ENCODE measurements at places on chromosomes 2 and 18. TPM values are rescaled to one million over a fixed set of nuclear protein-coding genes. Genes with fewer than 3 reads are reported as not detected.

- no peak for DNase-seq
Observed at GRCh38 chr2:23312996-23313606, 71.9 kb upstream of the KLHL29 start.

- DNase-seq = no peak
Observed at GRCh38 chr2:56209701-56210100, 25.9 kb downstream of the CCDC85A start.

Gene RHOB
- 161 TPM for total RNA-seq

- no peak for DNase-seq
Observed at GRCh38 chr2:19854596-19855541, 46.9 kb downstream of the TTC32 start.

Gene DYNAP
- not detected for total RNA-seq

DNA sequence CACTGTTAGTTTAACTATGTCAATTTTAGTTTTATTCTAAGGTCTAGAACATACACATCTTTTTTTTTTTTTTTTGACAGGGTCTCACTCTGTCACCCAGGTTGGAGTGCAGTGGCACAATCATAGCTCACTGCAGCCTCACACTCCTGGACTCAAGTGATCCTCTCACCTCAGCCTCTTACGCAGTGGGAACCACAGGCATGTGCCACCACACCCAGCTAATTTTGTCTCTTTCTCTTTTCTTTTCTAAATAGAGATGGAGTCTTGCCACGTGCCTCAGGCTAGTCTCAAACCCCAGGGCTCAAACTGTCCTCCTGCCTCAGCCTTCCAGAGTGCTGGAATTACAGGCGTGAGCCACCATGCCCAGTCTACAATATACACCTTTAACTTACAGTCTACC is 69.5 kb upstream of the CHRNA1 start:
- DNase-seq = no peak

Gene ACTR3
- 251 TPM for total RNA-seq

Gene TRIB2
- 79.6 TPM for total RNA-seq

Gene SPEG
- total RNA-seq = 26.4 TPM

GRCh38 chr18:8107426-8107825 is 501.8 kb upstream of the RAB12 start:
- DNase-seq = peak; percentile 70

DNA sequence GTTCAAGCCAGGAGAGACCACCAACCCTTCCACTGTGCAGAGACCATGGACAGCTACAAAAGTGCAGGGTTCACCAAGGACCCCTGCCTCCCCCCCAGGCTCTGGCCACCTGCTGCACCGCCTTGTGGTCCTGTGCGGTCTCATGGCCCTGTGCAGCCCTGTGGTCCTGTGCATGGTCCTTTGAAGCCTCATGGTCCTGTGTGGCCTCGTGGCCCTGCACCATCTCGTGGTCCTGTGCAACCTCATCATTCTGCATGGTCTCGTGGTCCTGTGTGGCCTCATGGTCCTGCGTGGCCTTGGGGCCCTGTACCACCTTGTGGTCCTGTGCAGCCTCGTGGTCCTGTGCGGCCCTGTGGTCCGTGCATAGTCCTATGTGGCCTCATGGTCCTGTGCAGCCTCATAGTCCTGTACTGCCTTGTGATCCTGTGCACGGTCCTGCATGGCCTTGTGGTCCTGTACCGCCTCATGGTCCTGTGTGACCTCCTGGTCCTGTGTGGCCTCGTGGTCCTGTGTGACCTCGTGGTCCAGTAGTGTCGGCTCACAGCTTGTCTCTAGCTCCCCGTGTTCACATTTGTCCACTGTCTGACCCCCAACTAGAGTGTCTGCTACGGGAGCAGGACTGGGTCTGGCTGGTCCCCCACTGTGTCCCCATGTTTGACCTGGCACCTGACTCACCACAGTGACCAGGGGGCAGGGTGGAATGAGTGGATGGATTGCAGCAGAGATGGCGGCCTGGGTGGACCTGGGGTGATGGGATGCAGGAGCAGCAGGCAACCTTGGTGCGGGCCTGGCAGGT is 20.0 kb upstream of the OTOS start:
- peak; percentile 22 for DNase-seq

DNA sequence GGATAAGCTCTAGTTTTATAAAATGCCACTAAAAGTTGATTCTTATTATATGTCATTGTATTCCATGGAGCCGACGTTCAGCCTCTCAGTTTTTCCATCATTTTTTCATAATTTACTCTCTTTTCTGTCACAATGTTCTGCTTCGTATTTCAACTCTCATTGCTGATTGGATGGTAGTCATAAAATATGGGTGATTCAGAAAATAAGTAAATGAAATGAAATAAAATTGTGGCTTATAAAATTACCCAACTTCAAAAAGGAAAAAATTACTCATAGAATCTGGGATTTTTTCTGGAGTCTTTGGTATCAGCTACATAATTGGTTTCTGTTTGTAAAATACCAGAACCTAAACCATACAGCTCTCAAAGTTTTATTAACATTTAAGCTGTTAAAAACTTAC is 139.7 kb upstream of the ITGA4 start:
- no peak for DNase-seq

DNA sequence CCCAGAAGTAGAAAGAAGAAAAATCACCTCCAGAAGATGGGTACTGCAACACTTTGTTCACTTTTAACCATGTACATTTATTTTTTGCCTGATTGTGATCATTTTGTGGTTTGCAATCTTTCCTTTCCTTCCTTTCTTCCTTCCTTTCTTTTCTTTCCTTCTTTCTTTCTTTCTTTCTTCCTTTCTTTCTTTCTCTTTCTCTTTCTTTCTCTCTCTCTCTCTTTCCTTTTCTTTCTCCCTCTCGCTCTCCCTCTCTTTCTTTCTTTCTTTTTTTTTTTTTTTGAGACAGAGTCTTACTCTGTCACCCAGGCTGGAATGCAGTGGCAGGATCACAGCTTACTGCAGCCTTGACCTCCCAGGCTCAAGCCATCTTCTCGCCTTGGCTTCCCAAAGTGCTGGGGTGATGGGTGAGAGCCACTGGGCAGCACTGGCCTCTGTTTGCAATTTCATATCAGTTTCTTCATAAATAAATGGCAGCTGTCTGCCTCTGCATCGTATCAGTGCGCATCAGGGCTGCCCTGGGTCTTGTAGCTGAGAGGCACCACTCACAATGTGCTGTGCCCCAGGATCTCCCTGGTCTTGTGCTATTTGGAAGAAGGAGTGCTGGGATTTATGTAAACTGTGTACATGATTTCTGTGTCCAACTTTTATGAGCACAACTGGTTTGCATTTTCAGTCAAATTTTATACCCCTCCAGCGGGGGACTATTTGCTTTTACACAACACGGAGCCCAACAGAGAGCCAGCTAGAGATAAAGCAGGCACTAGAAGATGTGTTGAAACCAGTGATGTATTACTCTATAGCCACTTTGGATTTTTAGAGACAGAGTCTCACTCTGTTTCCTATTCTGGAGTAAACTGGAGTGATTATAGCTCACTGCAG is 6.9 kb upstream of the LIMS2 start:
- DNase-seq = no peak

Gene MLPH
- total RNA-seq = 32.1 TPM

DNA sequence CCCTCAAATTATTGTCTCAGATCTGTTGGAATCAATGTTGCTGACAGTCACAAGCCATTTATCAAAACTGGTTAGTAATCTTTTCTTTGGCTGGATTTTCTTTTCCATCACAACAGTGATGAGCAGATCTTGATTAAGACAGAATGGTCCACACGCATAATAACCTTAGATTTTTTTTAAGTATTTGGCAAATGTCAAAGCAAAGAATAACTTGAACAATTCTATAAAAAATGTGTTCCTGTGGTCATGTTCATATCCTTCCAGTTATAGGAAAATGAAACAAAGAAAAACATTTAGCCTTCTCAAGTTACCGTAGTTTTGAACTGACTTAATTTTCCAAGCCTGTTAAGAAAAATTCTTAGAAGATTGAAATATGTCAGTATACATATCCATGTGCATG is 659.9 kb upstream of the ID2 start:
- DNase-seq = no peak

GRCh38 chr18:58349650-58350049 is 279.2 kb downstream of the ALPK2 start:
- no peak for DNase-seq

DNA sequence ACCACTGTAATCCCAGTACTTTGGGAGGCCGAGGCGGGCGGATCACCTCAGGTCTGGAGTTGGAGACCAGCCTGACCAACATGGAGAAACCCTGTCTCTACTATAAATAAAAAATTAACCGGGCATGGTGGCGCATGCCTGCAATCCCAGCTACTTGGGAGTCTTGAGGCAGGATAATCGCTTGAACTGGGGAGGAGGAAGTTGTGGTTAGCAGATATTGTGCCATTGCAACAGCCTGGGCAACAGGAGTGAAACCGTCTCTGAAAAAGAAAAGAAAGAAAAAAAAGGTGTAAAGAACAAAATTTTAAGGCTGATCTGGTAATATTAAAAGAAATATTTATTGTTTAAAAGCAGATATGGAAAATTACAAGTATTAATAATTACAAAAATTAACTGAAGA is 29.7 kb downstream of the ZNF804A start:
- DNase-seq = no peak

Gene STPG4
- 0.72 TPM for total RNA-seq

DNA sequence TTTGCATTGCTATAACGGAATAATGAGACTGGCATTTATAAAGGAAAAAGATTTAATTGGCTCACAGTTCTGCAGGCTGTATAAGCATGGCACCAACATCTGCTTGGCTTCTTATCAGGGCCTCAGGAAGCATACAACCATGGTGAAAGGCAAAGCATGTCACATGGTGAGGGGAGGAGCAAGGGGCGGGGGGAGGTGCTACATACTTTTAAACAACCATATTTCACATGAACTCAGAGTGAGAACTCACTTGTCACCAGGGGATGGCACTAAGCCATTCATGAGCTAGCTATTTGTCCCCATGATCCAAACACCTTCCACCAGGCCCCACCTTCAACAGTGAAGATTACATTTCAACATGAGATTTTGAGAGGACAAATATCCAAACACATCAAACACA is 188.7 kb downstream of the MBD5 start:
- DNase-seq = no peak

Gene RAD51AP2
- total RNA-seq = not detected

Gene CFC1
- not detected for total RNA-seq

DNA sequence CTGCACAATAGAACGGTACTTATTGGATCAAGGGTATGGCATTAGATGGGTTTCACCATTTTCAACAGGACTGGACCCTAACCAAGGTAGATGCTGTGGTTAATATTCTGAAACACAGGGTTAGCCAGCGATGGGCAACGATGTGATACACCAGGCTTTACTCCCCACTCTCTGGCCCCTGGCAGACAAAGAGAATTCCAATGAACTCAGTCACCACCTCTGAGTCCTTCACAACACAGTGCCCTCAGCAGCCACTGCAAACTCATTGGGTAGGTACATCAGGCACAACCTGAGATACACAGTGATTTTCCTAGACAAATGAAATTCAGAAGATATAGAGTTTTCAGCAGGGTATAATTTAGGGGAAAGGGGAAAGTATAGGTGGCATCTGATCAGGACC is 634.5 kb downstream of the ZEB2 start:
- DNase-seq = peak; percentile 48

GRCh38 chr2:111669928-111670695 is 213.9 kb downstream of the ANAPC1 start:
- no peak for DNase-seq

- peak; percentile 26 for DNase-seq
Observed at GRCh38 chr2:221372159-221372884, 199.8 kb downstream of the EPHA4 start.

Gene KLHL14
- not detected for total RNA-seq

- DNase-seq = peak; percentile 37
Observed at GRCh38 chr2:197538412-197538811, 22.5 kb downstream of the MOB4 start.

Gene FAHD2A
- total RNA-seq = 21.4 TPM

- no peak for DNase-seq
Observed at GRCh38 chr2:99754210-99754609, 264.4 kb upstream of the REV1 start.

Gene SH3RF3
- total RNA-seq = 14.8 TPM

Gene IL37
- not detected for total RNA-seq

- DNase-seq = no peak
Observed at GRCh38 chr2:231300020-231300721, 95.3 kb upstream of the B3GNT7 start.

Gene DSG2
- total RNA-seq = 21.2 TPM

DNA sequence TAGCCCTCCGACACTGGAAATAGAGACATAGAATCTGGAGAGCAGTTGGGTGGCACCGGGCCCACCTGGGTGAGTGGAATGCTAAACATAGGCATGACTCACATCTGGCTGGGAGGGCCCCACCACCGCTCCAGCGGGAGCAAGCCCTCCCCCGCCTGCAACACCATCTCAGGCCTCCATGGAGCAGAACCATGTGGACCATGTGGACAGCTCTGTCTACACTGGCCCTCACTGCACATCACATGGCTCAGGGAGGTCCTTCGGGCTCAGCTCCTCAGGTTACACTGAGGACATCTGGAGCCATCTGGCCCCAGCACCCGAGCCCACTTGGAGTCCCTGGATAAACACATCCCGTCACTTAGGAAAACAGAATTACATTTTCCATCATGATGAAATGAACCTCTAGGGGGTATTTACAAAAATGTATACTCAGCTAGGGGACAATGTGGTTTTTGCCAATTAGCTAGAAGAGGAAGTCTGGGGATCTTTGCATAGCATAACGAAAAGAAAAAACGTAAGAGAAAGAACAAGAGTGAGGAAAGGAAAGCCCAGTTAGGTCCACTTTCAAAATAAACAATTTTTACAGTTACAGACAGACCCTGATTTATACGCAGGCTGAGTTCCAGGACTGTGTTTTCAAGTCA is 30.7 kb upstream of the MLPH start:
- peak; percentile 92 for DNase-seq

DNA sequence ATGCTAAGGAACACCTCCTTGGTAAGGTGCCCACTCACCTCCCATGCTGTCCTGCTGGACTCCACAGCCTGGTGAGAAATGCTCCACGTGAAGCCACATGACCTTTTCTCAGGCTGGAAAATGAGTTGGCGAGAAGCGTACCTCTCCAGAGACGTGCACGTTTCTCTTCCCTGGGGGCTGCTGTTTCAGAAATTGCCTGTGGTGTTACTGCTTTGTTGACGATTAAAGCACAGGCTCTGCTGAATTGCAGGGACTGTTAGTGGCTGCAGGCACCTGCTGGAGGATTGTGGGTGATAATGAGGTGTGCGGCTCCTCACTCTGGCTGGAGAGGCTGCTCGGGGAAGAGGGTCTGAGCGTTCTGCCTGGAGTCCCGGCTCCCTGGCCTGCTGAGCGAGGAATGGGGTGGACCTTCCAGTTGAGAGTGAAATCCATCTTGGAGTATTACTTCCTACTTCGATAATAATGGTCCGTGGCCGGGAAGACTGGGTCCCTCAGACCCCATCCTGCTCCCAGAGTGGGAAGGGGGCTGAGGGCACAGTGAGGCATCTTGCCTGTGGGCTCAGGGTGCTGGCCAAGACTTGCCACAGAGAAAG is 199.3 kb upstream of the HDAC4 start:
- no peak for DNase-seq

Gene B3GNT7
- total RNA-seq = 0.72 TPM

DNA sequence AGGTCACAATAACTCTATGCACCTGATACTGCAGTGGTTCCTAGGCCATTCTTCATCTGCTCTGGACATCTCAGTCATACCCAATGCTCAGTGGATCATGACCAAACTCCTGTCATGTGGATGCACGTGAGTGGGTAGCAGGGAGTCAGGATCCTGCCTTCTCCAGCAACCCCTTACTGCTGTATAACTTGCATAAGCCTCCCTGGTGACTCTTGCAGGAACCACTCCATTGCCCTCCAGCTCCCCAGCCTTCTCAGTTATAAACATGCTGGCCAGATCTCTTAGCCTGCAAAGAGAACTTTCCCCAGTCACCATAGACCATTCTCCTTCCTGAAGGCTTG is 98.6 kb upstream of the ZNF397 start:
- no peak for DNase-seq

Measured in osteoblast (primary cell).